ENCODE measurements at places on chromosomes 12 and 14.

DNA sequence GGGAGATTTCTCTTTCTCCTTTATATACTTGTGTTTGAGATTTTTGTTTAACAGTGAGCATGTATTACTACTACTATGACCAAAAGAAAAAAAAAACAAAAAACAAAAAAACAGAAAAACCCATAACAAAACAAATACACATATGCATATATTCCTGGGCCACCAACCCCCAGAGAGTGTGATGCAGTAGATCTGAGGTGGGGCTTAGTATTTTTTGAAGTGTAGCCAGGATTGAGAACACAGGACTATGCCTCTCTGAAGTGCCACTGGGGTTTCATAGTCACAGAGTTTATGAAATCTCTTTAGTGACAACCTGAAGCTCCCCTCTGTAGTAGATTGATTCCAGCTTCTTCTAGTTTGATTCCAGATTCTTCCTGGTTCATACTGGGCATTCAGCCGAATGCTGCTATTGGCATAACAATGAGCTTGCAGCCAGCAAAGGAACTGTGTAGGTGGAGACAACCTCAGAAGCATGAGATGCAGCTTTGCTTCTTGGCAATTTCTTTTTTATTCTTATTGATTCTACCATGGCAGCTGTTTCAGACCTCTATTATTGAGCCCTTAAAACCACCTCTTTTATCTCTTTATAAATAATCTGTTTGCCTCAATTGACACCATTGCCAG lies 15.5 kb upstream of the ANO4 start:
- DNase-seq, result no peak

DNA sequence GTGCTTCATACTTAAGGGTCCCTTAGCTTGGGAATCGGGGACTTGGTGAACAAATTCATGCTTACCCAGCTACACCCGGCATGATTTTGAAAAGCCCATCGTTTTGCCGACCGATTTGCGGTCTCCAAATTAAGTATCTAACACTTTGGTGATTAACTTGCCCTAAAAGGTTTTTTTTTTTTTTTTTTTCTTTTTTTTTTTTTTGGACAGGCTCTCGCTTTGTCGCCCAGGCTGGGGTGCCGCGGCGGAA lies 843 bp upstream of the HSP90AA1 start:
- no peak for DNase-seq

GRCh38 chr12:62519043-62519442 lies 52.4 kb downstream of the MON2 start:
- DNase-seq, result no peak

DNA sequence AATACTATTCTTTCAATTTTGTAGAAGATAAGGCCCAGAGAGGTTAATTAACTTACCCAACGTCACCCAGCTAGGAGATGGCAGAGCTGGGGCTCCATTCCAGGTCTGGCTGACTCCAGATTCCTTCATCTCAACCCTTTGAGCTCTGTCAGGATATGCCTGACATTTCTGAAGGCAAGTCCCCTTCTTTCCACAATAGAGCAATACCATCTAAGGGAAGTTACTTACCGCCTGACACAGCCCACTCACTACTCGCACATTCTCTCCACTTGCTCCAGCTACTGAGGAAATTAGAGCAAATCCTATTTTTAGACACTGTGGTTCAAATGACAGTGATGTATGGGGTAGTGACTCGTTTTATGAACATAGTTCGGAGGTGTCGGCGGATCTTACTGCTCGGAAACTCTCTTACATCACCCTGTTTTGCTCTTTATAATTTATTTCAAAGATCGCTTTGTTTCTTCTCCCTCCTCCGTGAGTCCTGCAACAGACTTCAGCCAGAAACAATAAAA lies 2.0 kb upstream of the WSCD2 start:
- no peak for DNase-seq

- peak; percentile 13 for DNase-seq
These were observed 105.5 kb upstream of the PRB2 start for GRCh38 chr12:11500861-11501230.

GRCh38 chr12:90020881-90021280 lies 312.2 kb upstream of the ATP2B1 start:
- DNase-seq, result no peak

GRCh38 chr14:46404865-46405811 lies 246.4 kb downstream of the RPL10L start:
- DNase-seq, result peak; percentile 28

DNA sequence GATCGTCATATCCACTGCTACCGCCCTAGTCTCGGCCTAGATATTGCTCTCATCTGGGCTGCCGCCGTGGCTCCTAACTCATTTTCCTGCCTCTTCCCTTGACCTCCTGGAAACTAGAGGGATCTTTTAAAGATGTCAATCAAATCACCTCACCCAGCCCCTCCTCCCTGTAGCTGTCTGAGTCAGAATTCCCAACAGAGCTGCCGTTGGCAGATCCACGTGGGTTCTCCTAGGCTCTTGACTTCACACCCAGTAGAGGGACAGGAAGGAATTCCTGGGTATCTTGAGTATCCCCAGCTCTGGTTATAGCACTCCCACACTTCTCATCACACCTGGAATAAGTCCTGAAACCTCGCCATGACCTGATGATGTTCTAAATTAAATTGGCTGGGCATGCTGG lies 11.9 kb downstream of the TGFB3 start:
- no peak for DNase-seq

- DNase-seq, result no peak
These were observed 8.2 kb upstream of the NTS start for GRCh38 chr12:85865890-85866289.

GRCh38 chr12:84982888-84983287 lies 53.2 kb downstream of the TSPAN19 start:
- DNase-seq, result no peak

- DNase-seq, result no peak
These were observed 865.7 kb downstream of the SLC6A15 start for GRCh38 chr12:84046859-84047258.

GRCh38 chr12:4282103-4282891 lies 8.7 kb downstream of the CCND2 start:
- no peak for DNase-seq

- DNase-seq, result no peak
These were observed 79.5 kb downstream of the OTOGL start for GRCh38 chr12:80178846-80179245.

- no peak for DNase-seq
These were observed 253.2 kb upstream of the GRIP1 start for GRCh38 chr12:66932126-66932525.

- DNase-seq, result no peak
These were observed 148.1 kb upstream of the EGLN3 start for GRCh38 chr14:34098985-34099349.

DNA sequence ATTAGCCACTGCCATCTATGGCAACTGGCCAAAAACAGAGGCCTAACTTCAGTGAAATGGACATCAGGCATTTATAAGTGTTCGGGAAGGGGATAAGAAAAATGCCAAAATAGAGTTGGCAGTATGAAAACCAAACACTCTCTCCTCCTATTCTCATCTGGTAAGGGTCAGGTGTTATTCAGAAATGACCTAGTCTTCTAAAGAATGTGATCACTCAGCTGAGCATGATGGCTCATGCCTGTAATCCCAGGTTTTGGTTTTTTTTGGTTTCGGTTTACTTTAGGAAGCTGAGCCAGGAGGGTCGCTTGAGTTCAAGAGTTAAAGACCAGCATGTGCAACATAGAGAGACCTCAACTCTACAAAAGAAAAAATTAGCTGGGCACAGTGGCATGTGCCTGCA lies 170.3 kb downstream of the GRIN2B start:
- no peak for DNase-seq

DNA sequence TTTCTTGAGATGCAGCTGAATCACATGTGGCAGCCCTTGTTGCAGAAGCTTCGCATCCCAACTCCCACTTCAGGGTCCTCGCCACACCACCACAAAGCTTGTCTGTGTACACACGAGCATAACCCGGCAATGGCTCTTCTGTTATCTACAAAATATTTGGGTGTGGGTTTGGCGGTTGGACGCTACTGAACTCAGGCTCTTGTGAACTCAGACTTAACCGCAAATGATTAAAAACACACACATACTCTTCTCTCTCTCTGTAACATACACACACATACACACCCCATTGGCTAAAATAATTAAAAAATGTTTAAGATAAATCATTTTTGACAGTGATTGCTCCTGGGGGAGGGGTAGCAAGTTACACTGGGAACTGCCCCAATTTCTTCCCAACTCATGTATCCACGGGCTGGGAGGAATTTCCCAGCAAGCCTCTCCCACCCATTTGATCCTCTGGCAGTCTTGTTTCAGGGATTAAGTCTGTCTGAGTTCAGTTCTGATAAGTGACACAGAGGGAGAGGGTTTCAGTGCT lies 63.7 kb upstream of the MANSC4 start:
- DNase-seq, result no peak

GRCh38 chr14:75230140-75230792 lies 48.4 kb upstream of the FOS start:
- no peak for DNase-seq

DNA sequence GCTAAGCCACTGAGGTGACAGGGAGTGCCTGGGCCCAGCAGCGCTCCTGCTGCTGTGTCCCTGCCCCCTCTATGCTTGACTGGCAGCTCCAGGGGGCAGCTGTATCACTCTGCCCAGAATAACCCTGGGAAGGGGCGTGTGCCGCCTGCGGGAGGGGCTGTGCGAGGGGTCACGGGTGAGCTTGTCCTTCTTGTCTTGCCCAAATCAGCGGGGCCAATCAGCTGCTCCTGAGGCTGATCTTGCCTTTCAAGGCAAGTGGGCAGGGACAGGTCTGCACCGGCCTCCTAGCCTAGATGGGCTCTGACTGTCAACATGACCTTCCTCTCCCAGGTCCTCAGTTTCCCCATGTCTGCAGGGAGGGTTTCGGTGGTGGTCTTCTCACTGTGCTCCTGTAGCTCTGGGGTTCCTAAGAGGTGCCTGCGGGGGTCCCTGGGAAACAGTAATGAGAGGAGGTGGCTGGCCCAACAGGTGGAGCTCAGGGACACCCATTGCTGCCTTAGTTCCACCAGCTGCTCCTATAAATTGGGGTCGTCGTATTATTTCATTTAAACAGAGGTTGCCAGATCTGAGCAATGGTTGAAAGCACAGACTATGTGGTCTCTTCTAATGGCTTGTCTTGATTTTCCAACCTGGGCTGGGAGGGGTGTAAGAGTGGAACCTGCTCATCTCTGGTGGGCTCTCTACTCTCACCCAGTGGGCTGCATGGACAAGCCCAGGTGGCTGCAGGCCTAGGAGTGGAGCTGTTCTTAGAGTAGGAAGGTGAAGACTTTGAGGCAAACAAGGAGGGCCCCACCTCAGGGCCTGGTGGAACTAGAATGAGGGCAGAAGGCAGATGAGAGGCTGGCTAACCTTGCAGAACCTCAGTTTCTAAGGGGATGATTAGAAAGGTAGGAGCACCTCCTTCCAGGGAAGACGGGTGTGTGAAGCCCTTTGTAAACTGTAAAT lies 11.7 kb downstream of the RTL1 start:
- DNase-seq, result no peak

- no peak for DNase-seq
These were observed 799.7 kb downstream of the DIO2 start for GRCh38 chr14:79411403-79412174.

- DNase-seq, result no peak
These were observed 6.6 kb downstream of the KRT6A start for GRCh38 chr12:52486166-52487105.

DNA sequence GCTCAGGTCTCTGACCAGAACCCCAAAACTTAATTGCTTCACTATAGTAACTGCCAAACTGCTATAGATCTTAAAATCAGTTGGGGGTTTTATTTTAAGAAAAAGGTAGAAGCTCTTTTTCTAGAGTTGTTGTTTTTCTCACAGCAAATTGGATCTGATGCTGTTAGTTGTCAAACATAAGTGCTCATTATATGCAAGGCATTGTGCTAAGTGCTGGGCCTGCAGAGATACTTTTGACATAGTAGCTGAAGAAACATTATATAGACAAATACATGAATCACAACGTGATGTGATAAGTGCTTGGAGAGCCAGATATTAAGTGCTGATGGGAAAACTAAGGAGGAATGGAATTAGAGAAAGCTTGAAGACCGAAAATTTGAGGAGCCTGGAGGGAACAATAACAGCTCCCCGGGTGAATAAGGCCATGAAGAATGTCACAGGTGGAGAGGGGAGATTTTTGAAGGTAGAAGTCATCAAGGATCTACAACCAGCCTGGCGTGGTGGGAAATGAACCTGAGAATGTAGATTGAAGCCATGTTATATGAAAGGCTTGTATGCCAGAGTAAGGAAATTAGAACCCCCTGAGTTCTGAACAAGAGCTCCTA lies 126.5 kb downstream of the DYRK2 start:
- no peak for DNase-seq

DNA sequence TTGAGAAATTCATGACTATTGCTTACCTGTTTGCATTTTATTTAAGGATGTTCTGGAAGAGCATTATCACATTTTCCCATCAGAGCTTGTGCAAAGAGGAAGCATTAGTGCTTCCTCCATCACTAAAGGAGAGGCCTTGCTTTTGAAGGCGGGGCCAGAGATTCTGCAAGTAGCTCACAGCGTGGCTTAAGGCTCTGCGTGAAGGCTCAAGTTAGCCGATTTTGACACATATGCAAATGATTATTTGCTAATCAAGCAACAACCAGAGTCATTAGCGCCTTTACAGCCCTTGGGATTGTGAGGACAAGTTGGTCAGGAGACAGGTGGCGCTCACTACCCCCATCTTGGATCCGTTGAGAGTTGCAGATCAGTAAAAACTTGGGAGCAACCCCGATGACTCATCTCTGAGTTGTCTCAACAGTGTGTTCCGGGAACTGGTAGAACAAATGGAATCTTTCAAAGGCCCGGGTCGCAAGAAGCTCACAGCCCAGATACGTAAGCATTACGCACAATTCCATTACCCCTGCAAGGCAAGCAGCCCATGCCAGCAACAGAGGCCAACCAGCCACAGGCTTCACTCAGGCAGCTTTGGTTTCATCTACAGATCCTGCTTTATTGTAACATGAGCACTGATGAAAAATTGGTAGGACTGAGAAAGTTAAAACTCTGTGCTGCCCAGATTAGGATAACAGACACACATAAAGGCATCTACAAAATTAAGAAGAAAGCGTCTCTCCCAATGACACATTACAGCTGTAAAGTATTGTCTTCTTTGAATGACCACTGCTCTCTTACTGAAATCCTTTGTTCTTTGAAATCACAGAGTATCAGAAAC lies 34.9 kb upstream of the SPTSSA start:
- peak; percentile 51 for DNase-seq

GRCh38 chr12:53193985-53194716 lies 12.9 kb downstream of the ITGB7 start:
- DNase-seq, result no peak

- DNase-seq, result no peak
These were observed at the start of gene TMEM229B for GRCh38 chr14:67487937-67488893. Gene TMEM229B, minus strand, starts transcription at chr14:67488721. Its CDS starts 14,798 bp downstream, at chr14:67473923.

DNA sequence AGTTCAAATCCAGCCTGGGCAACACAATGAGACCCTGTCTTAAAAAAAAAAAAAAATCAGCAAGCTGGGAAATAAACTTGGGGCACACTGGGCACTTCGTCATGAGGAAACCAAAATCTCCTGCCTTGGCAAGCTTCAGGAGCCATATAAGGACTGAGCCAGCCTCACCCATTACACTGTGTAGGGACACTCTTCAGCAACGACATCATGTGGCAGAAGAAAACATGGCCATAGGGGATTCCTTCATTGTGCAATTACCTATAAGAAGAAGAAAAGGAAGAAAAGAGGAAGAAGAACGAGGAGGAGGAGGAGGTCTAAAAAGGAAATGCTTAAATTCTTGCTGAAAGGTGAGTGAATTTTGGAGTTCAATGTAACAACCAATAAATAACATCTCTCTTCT lies 26.1 kb upstream of the IFNG start:
- DNase-seq, result no peak

GRCh38 chr12:26331960-26332359 lies 136.6 kb downstream of the SSPN start:
- no peak for DNase-seq
